Renal cortical epithelial cell (primary cell): ENCODE measurements at places on chromosomes 3 and 15. TPM values are rescaled to one million over a fixed set of nuclear protein-coding genes. Genes with fewer than 3 reads are reported as not detected.
A peak's percentile ranks its signal among the peaks of the same experiment; 100 is the strongest.

DNA sequence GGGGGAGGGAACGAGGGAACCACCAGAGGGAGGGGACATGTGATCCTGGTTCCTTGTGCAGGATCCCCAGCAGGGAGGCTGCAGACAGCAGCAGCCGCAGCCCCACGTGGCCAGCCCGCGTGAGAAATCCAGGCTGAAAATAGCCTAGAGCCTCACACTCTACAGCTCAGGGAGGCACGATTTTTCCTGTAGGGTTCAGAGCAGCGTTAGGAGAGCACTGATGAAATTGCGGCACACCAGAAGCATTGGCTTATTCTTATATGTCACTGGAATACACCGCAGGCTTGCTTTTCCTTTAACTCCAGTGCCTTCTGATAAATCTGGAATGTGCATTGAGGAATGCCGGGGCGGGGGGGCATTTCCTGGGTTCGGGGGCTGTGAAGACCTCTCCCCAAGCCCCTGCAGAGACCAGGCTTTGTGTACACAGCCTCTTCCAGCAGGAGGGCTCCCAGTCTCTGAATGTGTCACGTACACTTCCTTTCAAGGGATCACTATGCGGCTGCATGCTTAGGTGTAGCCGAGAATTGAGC, 193.0 kb downstream of the ATP10A start:
- DNase-seq: peak; percentile 41

- no peak for DNase-seq
Measured at GRCh38 chr15:31485431-31485830, 158.8 kb downstream of the KLF13 start.

The TKT gene
- total RNA-seq: 442 and 590 TPM in 2 replicates

- no peak for DNase-seq
Measured at GRCh38 chr15:38532728-38533127, 31.9 kb downstream of the RASGRP1 start.

GRCh38 chr3:135887220-135887619, 78.3 kb upstream of the PPP2R3A start:
- peak; percentile 93 for DNase-seq

The SPINT1 gene
- 144 and 235 TPM in 2 replicates for total RNA-seq

- DNase-seq: no peak
Measured at GRCh38 chr15:91101608-91101920, 1.5 kb downstream of the SV2B start.

The AAGAB gene
- 78.8 and 97.2 TPM in 2 replicates for total RNA-seq

DNA sequence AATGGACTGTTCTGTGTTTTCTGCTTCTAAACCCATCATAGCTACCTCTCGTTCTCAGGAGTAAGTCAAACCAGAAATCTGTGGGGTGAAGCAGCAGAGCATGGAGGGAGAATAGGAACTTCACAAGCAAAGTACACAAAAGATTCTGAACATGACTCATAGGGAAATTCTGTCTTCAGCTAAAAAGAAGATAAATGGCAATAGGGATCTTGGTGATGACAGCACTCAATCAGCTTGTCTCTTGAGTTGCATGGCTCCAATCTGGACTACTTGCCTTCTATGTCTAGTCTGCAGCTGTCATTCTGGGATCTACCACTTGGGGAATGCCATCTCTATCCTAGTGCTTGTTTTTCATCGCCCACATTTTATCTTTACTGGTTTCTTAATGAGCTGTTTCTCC, 13.5 kb upstream of the GRAMD1C start:
- peak; percentile 95 for DNase-seq

GRCh38 chr3:52291508-52292181, 4.0 kb downstream of the GLYCTK start:
- no peak for DNase-seq

The SI gene
- not detected in 2 replicates for total RNA-seq

The LYZL4 gene
- total RNA-seq: not detected in 2 replicates

The IQCH gene
- 3.0 and 14.0 TPM in 2 replicates for total RNA-seq

The TEX264 gene
- 47.2 and 71.1 TPM in 2 replicates for total RNA-seq

DNA sequence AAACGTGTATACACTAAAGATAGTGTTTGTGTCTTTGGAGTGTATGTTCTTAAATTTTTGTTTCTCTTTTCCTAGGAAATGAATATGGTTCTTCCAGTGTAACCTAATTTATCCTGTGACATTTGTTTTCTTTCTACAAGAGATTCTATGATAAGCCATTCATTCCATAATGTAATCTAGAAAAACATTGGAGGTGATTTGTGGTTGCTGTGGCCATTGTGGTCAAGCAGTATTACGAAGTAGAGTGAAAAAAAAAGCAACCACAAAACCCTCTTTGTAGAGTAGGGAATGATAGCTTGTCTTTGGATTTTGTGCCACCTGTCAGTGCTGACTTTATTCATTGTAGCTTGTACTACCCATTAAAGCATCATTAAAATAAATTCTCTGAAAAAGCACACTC, 1209.6 kb downstream of the ZPLD1 start:
- peak; percentile 18 for DNase-seq

DNA sequence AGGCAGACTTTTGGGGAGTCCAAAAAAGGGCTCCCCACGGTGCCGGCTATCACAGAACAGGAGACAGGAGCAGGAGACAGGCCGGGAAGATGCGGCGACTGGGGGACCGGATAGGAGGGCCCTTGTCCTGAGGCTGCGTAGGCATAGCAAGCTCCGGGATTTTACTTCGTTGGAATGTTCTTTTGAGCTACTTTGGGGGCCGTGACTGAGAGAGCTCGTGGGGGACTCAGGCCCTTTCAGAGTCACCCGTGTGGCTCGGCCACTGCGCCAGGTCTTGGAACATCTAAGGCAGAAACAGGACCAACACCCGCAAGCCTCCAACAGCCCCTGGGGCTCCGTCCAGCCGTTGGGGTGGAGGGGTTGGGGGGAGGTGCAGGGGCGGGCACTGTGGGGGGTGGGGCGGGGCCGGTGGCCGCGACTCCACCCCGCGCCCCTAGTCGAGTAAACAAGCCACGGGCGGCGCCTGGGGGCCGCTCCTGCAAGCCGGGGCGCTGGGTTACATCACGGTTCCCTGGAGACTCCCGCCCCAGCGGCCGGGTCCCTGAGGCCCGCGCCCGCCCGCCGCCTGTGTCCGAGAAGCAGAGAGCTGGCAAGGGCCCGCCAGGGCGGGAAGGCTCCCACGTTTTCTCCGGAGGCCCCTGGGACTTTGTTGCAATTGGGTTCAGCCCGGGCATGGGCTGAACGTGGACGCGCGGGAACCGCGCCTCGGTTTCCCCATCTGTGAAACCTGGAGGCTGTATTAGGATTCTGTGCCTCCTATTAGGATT, 23.3 kb upstream of the C15orf39 start:
- DNase-seq: no peak

DNA sequence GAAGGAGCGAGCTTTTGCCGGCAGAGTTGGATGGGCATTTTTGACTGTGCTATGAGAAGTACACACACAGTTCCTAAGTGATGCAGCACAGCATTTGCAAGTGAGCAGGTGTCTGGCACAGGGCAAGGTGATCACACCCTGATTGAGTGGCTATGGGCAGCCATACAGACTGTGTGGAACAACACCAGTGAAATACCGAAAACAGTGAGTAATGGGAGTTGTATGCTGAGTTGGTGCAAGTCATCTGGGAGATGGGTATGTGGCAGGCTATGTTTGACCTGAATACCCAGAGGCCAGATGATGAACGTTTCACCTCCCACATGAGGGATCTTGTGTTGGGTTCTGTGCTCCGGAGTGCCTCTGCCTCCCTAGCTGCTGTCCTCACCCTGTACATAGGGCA, 53.5 kb upstream of the TIPARP start:
- DNase-seq: no peak

DNA sequence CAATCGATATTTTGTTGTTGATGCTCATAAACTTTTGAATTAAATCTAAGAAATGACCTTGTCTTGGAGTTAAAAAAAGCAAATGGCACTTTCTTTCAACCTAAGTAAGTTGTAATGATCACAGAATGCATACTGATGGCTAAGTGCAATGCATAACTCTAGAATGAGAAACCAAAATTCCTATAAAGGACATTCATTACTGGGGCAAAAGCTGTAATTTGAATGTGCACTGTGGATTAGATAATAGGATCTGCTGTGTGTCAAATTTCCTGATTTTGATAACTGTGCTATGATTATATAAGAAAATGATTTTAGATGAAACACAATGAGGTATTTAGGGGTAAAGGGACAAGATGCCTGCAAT, 14.3 kb downstream of the SIAH2 start:
- DNase-seq: no peak

DNA sequence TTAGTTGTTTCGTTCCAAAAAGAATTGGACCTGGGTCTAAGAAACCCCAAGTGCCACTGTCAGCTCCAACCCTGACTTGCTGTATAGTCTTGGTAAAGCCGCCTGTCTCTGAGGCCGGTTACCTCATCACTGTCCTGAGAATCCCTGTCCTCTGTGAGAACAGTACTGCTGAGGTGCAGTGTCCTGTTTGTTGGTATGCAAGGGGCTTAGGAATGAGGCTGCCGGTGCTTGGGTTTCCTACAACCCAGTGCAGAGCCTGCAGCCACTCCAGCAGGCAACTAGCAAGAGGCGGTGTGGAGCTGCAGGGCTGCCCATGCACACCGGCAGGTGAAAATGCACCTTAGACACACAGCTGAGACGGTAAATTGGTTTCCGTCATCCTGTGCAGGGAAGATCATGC, 52.0 kb upstream of the ATG7 start:
- DNase-seq: no peak

The SV2B gene
- under 0.01 and 0.52 TPM in 2 replicates for total RNA-seq

DNA sequence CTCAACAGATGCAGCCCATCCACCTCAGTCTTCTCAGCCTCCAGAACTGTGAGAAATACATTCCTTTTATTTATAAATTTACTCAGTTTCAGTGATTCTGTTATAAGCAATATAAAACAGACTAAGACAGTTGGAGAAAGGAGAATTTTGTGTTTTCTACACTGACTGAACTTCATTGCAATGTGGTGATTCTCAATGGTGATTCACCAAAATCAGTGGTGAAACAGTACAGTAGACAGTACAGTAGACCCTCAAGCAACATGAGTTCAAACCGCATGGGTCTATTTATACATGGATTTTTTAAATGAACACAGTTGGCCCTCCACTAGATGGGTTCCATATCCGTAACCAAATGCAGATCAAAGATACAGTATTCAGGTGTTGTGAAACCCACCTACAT, 403.1 kb upstream of the TGFBR2 start:
- DNase-seq: no peak

DNA sequence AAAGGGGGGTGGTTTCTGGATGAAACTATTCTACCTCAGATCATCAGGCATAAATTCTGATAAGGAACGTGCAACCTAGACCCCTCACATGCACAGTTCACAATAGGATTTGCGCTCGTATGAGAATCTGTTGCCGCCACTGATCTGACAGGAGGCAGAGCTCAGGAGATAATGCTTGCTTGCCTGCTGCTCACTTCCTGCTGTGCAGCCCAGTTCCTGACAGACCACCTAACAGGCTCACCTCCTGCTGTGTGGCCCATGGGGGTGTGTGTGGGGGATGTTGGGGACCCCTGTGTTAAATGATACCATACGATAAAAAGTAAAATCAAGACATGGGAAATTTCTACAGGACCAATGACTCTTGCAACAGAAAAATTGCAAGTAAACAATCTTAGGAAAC, 24.0 kb downstream of the CP start:
- no peak for DNase-seq

GRCh38 chr3:108091498-108092250, 843 bp upstream of the CD47 start:
- DNase-seq: no peak

The IFT122 gene
- 13.2 and 32.8 TPM in 2 replicates for total RNA-seq

GRCh38 chr3:89212619-89213018, 105.2 kb downstream of the EPHA3 start:
- no peak for DNase-seq

DNA sequence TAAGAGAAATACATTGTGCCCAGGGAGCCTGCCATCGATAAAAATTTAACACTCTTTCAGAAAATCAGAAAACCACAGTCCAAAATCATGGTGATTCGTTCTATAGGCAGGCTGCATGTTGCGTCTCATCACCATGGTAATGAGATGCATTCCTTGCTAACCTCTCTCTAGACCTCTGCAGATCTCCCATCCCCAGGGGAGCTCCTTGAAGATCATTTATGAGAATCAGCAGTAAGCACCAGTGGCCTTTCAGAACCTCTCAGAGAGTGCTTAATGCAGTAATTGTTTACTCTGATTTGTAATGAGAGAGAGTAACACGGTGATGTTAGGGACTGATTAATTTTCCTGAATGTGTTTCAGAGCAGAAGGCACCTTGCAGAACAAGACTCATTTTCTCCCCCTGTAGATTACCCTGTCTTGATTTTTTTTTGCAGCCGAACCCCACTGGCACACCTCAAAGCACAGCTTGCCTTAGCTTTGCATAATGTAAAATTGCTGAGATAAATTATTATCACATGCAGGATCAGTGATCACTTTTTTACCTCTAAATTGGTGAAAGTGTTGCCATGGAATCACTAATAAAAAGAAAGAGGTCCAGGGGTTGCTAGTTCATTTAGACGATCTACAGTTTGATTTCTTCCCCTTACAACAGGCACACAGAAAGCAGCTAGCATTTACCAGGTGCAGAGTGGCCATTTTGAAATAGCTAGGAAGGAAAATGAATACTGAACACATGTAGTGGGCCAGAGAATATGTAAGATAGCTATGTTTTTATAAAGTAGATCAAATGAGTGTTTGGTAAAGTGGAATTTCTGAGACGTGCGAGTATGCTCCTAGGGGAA, 98.9 kb upstream of the CHL1 start:
- DNase-seq: peak; percentile 9

- DNase-seq: no peak
Measured at GRCh38 chr3:177201700-177202397, 4.6 kb upstream of the TBL1XR1 start.

GRCh38 chr3:42190701-42191442, 75.1 kb downstream of the CCK start:
- peak; percentile 52 for DNase-seq

GRCh38 chr3:110684466-110684865, 387.1 kb upstream of the NECTIN3 start:
- DNase-seq: no peak

- no peak for DNase-seq
Measured at GRCh38 chr15:56760186-56760585, 26.9 kb upstream of the ZNF280D start.

DNA sequence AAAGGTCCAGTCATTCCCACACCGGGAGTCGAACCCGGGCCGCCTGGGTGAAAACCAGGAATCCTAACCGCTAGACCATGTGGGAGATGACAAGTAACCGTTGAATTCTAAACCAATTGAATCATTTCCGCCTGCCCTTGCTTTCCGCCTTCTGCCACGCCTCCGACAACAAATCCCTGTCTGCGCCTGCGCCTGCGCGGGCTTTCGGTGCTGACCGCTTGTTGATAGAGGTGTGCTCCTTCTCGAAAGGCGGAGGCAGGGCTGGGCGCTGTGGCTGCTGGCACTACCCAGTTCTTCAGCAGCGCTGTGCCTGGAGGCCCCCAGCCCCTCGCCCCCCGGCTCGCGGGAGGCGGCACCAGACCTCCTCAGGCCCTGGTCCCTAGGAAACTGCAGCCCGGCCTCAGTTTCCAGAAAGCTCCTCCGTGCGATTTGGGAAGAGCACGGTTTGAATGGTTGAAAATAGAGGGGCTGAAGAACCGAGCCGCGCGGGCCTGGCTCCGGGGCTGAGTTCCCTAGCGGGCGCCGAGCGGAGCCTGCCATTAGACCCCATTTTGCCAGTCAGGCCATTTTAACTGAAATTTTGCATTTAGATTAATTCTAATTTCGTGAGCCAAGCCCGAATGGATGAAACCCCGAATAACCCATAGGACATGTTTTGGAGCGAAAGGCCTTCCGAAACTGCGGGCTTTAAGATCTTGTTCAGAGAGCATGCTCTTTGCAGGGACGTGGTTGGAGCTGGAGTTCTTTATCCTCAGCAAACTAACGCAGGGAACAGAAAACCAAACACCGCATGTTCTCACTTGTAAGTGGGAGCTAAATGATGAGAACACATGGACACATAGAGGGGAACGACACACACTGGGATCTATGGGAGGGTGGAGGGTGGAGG, 219.3 kb upstream of the ATP10A start:
- peak; percentile 91 for DNase-seq

- DNase-seq: no peak
Measured at GRCh38 chr3:9862391-9863057, 17.5 kb downstream of the CIDEC start.
